Activated CD8-positive, alpha-beta T cell treated with anti-CD3 and anti-CD28 coated beads, Interleukin-2, amount 10 ng/mL, durations not matched to agents 7 days and 5 days (primary cell): ENCODE measurements at places on chromosomes 4 and X.

GRCh38 chr4:152979731-152980330, 43.7 kb downstream of the FHDC1 start:
- H3K4me1 ChIP-seq = no peaks in the 10 kb centered on the region
- no peak overlapping the region for H3K4me3 ChIP-seq
- DNase-seq = no peak
- no peaks in the 10 kb centered on the region for H3K36me3 ChIP-seq
- peaks cover 2% of the 10 kb centered on the region for H3K27me3 ChIP-seq

- no peaks in the 10 kb centered on the region for H3K4me1 ChIP-seq
- H3K4me3 ChIP-seq = no peak overlapping the region
- H3K36me3 ChIP-seq = no peaks in the 10 kb centered on the region
- H3K27me3 ChIP-seq = no peaks in the 10 kb centered on the region
- no peak overlapping the region for H3K27ac ChIP-seq
Measured at GRCh38 chr4:119795986-119796578, 167.5 kb upstream of the PDE5A start.

- H3K4me1 ChIP-seq = no peaks in the 10 kb centered on the region
- H3K27ac ChIP-seq = no peak overlapping the region
- H3K4me3 ChIP-seq = no peak overlapping the region
- H3K27me3 ChIP-seq = no peaks in the 10 kb centered on the region
- no peak for DNase-seq
Measured at GRCh38 chrX:63441717-63442116, 90.6 kb upstream of the SPIN4 start.

DNA sequence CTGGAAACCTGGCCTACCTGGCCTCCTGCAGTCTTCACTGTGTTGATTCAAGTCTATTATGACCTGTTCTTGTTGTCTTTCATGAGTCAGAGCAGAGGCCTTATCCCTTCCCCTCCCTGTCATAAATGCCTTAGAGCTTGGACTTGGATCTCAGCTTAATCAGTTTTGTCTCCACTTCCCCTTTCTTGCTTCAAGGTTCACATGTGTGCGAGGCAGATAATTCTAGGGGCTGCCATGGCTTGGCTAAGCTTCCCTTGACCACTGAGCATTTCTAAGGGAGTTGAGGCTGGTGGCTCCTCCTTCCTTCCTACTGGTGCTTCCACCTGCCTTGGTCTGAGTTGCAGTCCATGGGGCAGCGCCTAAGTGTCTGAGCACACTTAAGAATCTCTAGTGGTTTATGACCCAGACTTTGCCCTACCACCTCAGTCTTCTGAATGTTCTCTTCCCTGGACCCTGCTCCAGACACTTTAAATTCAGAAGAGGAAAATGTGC, 1.7 kb upstream of the HEPH start:
- no peaks in the 10 kb centered on the region for H3K27me3 ChIP-seq
- DNase-seq = no peak
- H3K36me3 ChIP-seq = no peaks in the 10 kb centered on the region
- H3K4me3 ChIP-seq = no peak overlapping the region

- H3K27me3 ChIP-seq = no peaks in the 10 kb centered on the region
- H3K36me3 ChIP-seq = no peaks in the 10 kb centered on the region
- DNase-seq = no peak
- no peaks in the 10 kb centered on the region for H3K4me1 ChIP-seq
- H3K27ac ChIP-seq = no peak overlapping the region
Measured at GRCh38 chr4:40962551-40963180, 212.9 kb downstream of the NSUN7 start.

DNA sequence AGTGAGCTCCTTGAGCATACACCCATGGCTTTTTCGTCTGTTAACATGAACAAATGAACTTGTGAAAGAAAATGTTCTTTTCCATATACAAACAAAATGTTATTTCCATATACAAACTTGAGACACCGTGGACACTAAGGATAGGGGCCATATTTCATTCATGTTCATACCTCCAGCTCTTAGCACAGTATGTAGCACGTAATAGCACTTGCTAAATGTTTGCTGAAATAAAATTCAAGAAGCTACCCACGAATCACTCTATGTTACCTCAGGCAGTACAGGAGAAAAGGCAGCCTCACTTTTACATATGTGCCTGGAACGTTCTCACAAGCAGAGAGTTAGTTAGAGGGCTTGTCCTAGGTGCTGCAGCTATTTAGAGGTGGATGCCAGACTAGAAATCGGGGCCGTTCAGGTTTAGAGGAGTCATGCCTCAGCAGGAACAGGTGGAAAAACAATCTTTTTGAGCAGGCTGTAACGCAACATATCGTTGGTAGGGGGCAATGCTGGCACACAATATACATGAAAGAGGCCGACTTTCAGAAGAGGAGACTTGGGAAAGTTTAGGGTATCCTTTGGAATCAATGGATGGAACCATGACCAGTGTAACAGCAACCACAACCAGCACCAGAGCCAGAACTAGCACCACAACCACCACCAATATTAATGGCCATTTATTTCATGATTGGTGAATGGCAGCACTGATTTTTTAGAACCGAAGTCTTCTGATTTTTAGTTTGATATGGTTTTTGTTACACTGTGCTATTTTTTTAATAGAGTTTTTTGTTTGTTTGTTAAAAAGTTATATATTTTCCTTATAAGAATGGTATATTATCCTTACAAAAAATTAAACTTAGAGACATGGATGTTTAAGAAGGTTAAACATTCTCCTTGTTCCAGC, 14.8 kb upstream of the PAQR3 start:
- peaks cover 5% of the 10 kb centered on the region for H3K27me3 ChIP-seq
- H3K4me1 ChIP-seq = no peaks in the 10 kb centered on the region
- H3K4me3 ChIP-seq = no peak overlapping the region
- no peaks in the 10 kb centered on the region for H3K36me3 ChIP-seq

GRCh38 chrX:41917517-41917916, 5.8 kb downstream of the CASK start:
- peak overlapping the region; percentile 58 for H3K27ac ChIP-seq
- no peak for DNase-seq
- H3K4me1 ChIP-seq = peaks cover 41% of the 10 kb centered on the region
- H3K4me3 ChIP-seq = peak overlapping the region; percentile 30
- H3K36me3 ChIP-seq = peaks cover 13% of the 10 kb centered on the region

GRCh38 chrX:119647552-119648420, 41.6 kb upstream of the NKRF start:
- H3K4me3 ChIP-seq = no peak overlapping the region
- H3K36me3 ChIP-seq = peaks cover 48% of the 10 kb centered on the region
- peak overlapping the region; percentile 84 for H3K27ac ChIP-seq

GRCh38 chr4:176762661-176763308, 29.9 kb downstream of the VEGFC start:
- no peaks in the 10 kb centered on the region for H3K27me3 ChIP-seq
- no peaks in the 10 kb centered on the region for H3K4me1 ChIP-seq
- H3K27ac ChIP-seq = no peak overlapping the region
- H3K4me3 ChIP-seq = no peak overlapping the region
- no peak for DNase-seq
